Retinal pigment epithelial cell (primary cell): ENCODE measurements at places on chromosomes 5 and 9.

GRCh38 chr9:75505654-75506053 lies 384.8 kb upstream of the PCSK5 start:
- DNase-seq: no peak

- peak; percentile 1 for DNase-seq
These were observed 129.7 kb downstream of the RAPGEF6 start for GRCh38 chr5:131505237-131505908.

- DNase-seq: no peak
These were observed 3.4 kb upstream of the CCNO start for GRCh38 chr5:55236800-55237199.

DNA sequence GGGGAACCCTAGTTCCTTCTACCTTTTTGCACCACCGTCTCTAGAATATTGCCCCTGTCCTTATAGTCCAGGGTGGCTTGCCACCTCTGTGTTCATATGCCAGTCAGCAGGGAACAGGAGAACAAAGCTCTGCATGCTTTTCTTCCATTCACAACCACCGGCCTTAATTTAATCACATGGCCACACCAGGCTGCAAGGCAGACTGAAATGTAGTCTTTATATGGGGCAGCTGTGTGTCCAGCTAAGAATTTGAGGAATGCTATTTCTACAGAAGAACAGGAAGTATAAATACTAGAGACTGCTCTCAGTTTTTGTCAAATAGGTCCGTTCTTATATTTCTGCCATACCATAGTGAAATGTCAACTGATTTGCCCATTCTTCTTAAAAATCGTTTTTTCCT lies 5.8 kb downstream of the C5orf22 start:
- no peak for DNase-seq

GRCh38 chr5:156402387-156402921 lies 75.5 kb downstream of the SGCD start:
- no peak for DNase-seq

- DNase-seq: no peak
These were observed 249.8 kb downstream of the KIF4B start for GRCh38 chr5:155263381-155263780.

GRCh38 chr5:144436007-144436406 lies 265.3 kb downstream of the KCTD16 start:
- DNase-seq: peak; percentile 41

DNA sequence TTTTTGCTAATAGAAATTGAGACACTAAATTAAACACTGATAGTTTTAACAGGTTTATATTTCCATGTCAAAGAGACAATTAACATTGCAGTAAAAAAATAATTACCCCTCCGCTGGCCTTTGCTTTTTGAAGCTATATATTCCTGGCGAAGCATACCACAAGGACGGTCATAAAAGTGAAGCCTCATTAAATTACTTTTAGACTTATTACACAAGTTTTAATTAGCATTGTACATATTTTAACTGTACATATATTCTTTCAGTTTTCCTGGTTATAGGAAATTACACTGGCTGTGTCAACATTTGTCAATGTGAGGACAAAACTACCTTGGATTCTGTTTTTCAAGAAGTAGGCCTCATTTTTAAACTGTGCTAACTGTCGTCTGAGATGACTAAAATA lies 1.2 kb downstream of the CDKN2A start:
- no peak for DNase-seq

DNA sequence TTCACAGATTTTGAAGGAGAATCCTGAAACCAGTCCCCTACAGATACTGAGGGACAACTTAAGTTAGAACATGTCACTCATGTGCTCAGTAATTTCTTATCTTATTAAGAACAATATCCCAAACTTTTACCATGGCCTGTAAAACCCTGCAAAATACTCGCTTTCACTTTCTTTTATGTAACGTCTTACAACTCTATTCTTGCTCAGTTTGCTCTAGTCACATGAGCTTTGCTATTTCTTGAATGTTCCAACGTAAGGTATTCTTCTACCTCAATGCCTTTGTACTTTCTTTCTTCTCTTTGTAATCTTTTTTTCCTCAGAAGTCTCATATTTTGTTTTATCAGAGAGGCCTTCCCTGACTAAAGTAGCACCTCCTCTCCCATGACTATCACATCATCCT lies 14.1 kb downstream of the TMEM38B start:
- DNase-seq: no peak

DNA sequence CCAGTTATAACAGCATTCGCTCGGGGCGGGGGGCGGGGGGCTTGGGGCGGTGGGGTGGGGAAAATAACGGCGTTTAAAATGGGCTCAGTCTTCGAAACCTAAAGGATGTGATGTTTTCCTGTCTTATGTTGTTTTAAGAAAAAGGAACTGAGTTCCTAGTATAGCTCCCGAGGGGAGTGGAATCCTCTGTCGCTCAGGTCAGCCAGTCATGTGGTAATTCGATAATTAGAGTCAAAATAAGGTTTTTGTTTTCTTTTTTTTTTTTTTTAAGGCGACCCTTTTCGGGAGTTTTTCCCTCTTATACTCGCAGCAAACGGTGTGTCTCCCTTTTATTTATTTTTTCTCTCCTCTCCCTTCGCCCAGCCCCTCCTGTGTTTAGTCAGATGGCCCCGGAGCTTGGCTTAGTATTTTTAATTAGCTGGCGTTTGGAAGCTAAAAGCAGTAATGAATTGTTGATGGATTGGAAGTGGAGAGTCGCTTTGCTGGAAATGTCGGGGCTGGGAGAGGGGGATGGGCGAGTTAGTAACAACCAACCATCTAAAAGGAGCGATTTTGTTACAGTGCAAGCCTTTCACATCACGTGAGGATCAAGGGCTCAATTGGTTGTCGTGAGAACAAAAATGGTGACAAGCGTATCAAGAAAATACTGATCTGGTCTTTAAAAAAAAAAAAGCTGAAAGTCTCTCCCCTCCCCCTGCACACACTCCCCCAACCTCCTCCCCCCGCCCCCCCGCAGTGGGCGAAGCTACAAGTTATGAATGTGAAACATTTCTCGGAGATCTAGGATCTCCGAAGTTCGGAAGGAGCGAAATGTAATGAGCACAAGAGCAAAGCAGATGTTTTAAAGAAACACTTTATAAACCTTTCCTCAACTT lies 714 bp upstream of the ZNF608 start:
- peak; percentile 95 for DNase-seq

DNA sequence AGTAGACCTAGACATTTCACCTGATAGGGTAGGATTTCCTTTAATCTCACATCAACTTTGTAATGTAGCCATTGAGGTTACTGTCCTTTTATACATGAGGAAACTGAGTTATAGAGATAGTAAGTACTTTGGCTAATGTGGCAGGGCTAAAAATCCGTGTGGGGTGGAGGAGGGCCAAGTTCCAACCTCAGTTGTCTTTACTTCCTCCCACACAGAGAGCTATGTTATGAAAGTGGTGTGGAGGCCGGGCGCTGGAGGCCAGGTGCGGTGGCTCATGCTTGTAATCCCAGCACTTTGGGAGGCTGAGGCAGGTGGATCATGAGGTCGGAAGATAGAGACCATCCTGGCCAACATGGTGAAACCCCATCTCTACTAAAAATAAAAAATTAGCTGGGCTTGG lies 173.3 kb downstream of the PALM2AKAP2 start:
- no peak for DNase-seq

- no peak for DNase-seq
These were observed 13.3 kb downstream of the ARAP3 start for GRCh38 chr5:141668601-141669265.

GRCh38 chr5:130995254-130995515 lies 169.9 kb downstream of the HINT1 start:
- DNase-seq: no peak

- no peak for DNase-seq
These were observed 2.3 kb downstream of the CFAP157 start for GRCh38 chr9:127708952-127709587.

GRCh38 chr9:135851748-135852147 lies 55.6 kb downstream of the CAMSAP1 start:
- no peak for DNase-seq

DNA sequence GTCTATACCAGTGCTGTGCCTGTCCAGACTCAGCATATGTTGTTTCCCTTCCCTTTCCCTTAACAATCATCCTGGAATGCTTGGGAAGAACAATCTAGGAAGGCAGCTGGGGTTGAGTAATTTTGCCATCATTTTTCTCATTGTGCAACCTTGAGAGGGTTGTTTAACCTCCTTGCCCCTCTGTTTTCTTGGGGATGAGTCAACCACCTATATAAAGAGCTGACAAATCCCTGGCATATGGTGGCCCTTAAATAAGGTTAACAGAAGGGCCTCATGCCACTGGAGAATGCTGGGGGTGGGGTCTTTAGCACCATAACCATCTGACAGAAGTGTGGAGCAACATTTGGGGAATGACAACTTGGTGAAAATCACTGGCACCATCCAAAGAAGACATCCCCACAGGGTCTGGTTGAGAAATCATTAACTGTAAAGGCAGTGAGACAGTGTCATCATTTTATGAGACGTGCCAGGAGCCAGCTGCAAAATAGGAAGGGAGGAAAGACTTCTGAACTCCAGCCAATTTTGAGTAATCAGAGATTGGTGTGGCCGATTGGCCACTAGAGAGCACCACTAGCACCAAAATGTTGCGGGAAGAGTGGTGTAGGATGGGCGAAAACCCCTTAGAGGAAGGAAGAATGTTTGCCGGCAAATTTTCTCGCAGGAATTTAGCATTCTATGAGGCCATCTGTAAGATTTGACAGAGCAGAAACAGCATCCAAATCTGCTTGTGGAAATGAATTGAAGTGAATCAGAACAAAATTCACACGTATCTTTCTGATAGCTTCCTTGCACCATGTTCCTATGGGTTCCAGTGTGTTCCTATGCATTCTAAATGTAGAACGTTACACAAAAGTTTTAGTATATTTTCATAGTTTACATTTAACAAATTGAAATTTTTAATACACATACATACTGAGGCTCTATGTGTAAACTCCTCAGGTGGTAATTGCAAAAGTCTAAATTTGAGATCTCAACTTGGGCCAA lies 113.8 kb downstream of the MSX2 start:
- no peak for DNase-seq

DNA sequence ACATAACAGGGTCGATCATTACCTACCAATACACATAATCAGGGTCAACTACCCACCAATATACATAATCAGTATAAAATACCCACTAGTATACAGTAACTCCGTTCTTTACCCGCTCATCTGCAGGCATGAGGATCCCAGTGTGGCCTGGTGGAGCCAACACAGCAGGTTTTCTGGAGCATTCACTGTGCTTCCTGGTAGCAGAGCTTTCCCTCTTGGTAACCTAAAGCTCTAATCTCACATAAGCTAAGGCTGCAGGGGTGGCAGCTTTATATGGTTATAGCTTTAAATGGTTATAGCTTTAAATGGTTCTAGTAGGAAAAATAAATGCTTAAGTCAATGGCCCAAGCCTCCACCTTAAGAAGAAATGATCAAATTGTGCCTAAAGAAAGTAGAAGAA lies 11.9 kb downstream of the LCN1 start:
- no peak for DNase-seq
